Amniotic stem cell (primary cell): ENCODE measurements at places on chromosomes 11 and 22.

DNA sequence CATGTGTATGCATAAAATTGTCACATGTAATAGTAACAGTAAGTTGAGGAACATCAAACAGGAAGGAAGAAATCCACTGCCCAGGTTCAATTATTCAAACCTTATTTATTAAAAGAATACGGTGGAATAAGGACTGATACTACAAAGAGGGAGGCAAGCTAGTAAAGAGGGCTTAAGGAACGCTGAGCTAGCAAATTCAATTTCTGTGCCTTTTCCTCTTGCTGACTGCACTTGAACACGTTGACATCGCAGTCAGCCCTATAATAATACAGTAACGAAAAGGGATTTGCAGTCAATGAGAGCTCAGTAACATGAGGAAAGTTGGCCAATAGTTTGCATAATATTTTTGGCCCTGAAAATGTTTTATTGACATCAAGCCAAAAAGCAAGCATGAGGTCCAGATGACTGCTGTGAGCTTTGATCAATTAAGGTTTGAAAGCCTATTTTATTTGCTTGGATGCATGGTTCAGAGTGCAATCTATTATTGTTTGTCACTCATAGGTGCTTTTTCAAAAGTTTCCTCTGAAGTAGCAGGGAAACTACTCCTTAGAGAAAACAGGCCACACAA, 861.8 kb downstream of the LRRC4C start:
- DNase-seq = no peak

DNA sequence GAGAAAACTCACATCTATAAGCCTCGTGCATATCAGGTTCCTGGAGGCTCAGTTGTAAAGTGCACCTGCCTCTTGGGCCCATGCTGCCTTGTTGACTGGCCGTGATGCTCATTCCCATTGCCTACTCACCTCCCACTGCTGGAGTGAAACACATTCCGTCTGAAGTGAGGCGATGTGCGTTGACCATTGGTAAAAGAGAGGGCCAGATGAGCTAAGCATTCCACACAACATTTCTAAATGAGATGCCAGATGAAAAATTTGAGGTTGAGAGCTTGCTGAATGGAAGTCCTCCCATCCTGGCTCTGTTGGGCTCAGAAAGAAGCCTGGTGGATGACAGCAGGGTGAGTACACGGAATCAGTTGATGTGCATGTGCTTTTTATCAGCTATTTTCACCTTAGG, 8.6 kb upstream of the ADAMTS15 start:
- no peak for DNase-seq

GRCh38 chr11:86625544-86625943, 46.9 kb downstream of the ME3 start:
- no peak for DNase-seq

- DNase-seq = peak; percentile 17
These were observed 62.6 kb upstream of the PTPRJ start for GRCh38 chr11:47917599-47918369.

DNA sequence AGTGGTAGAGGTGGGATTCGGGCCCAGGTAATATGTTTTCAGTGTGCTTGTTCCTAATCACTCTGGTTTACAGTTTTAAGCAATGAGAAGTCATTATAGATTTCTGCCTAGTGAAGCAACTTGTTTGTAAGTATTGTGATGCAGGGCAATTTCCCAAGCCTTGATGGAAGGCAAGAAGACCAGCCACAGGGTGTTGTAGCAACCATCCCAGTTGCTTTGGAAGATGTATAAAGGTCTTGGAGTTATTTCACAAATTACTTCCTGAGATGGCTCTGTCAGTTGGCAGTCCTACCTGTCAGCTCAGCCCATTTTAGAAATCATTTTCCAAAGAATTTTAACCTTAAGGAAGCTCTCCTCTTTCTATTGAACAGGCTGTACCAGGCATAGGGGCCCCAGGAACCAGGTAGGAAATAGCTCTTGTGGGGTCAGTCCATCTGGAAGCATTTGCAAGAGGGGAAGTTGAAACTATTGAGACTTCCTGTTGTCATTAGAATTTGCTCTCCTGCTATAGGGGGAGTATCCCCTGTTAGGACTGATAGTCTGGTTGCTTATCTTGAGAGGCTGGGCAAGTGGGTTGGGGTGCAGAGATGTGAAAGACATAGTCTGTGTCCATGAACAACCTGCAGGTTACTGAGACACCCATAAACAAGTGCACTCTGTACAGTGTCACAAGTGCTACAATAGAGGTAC, 47.9 kb downstream of the STIM1 start:
- DNase-seq = no peak

- DNase-seq = no peak
These were observed 39.4 kb downstream of the MOV10L1 start for GRCh38 chr22:50129121-50129736.

DNA sequence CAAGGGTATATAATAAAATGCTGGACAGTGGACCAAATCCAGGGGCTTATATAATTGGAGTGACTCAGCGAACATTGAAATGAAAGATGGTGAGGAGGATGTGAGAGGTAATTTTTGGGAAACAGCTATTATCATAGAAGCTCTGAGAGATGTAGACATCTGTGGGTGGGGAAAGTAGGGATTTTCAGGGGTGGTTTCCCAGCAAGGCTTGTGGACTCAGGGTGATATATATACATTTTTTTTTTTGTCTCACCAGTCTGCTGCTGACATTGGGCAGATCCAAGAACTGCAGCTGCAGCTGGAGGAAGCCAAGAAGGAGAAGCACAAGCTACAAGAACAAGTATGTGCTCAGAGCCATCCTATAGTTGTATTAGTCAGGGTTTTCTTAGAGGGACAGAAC, 208.1 kb downstream of the MYO18B start:
- no peak for DNase-seq

GRCh38 chr11:115418081-115418480, 86.1 kb downstream of the CADM1 start:
- DNase-seq = no peak

DNA sequence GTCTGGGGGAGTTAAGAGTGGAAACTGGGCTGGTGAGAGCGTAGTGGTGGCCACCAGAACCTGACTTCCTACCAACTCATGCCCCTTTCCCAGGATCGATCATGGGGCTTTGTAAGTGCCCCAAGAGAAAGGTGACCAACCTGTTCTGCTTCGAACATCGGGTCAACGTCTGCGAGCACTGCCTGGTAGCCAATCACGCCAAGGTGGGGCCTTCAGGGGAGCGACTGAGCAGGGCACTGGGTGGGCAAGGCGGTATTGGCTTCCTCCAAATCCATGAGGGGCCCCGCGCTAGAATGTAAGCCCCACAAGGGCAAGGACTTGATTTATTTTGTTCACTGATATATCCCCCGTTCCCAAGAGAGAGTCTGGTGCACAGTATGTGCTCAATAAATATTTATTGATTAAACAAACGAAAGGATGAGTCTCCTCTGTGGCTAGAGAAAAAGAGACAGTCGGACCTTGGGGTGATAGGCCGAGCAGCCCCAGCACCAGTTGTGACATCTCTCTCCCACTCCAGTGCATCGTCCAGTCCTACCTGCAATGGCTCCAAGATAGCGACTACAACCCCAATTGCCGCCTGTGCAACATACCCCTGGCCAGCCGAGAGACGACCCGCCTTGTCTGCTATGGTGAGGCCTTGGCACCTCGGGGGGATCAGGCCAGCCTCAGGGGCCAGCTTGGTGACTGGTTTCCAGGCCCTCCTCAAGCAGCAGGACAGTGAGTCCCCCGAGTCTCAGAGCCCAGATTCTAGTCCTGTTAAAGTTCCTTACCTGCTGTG, 765 bp downstream of the ZFPL1 start:
- no peak for DNase-seq
